Activated CD4-positive, alpha-beta T cell treated with anti-CD3 and anti-CD28 coated beads, Interleukin-2, amount 10 ng/mL, durations not matched to agents 7 days and 5 days (primary cell): ENCODE measurements at places on chromosomes 11 and 22. TPM values are rescaled to one million over a fixed set of nuclear protein-coding genes. Genes with fewer than 3 reads are reported as not detected.

The ANGPTL5 gene
- total RNA-seq: not detected

DNA sequence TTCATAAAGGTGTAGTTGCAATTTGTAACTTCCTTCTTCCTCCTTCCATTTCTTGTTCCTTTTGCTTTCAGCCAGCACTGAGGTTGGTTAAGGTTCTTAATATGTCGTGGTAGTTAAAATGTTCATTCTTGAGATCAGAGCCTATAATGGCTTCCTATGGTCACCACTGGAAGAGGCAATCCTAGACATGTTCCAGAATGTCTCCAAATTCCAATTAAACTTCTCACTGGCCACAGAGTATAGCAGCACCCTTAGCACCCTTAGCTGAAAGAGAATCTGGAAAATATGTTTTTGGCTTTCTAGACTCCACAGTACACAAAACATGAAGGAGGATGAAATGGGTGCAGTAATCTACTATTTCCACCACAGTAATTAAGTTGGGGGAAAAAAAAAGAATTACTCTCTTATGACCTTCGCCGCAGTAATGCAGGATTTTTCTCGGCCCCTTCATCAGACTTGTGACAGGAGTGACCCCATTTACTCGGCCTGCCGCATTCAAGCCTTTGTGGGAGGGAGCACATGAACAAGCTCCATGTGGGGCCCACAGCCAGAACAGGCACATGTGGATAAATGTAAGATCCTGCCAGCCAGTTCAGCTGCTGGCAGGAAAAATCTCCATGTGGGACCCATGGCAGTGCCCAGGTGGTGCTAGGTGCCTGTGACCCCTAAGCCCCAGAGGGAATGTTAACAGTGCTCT lies 348.8 kb upstream of the ARHGAP42 start:
- no peak for DNase-seq

The FOLH1 gene
- not detected for total RNA-seq

The MLC1 gene
- 0.25 TPM for total RNA-seq

DNA sequence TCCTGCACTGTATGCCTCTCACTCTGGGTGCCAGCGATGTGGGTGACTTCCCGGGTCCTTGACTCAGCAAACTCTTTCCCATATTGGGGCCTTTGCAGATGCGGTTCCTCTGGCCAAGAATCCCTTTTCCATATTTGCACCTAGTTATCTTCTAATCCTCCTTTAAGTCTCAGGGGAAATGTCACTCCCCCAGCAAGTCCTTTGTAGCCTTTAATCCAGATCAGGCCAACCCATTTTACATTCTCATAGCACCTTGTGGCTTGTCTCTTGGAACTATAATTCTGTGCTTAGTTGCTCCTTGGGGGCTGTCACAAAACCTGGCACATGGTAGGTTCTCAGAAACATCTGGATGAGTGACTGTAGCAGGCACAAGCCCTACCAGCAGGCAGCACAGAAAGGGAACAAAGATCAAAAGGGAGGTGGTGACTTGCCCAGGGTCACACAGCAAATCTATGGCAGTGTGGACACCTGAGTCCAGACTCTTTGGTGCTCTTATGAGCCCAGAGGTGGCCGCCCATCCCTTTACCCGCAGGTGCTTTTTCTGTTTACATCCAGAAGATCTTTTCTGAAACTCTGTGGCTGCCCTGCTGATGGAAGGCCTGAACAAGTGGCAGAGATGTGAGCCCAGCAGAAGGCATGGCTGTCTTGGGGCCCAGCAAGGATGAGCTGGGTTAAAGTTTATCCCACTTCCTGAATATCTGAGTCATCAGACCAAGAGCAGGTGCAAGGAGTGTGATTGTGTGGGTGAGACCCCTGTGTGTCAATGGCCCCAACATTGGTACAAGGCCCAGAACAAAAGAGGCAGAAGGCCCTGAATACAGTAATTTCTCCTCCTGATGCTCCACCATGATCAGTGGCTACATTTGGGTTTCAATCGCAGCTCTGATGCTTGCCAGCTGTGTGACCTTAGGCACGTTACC lies 78.6 kb upstream of the GRK3 start:
- no peak for DNase-seq

DNA sequence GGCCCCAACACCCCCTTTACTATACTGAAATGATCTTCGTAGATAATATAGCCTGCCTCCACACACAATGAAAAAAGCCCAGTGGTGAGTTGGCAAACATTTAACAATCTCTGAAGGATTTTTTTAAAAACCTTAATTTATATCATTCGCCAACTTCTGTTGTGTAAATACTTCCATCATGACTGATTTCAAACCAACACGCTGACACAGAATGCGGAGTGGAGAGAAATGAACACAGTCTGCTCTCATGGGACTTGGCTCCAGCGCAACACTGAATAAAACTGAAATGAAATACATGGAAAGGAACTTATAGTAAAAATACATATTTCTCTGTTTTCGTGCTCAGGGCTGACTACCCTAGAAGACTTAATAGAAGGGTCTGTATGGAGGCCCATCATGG lies 61.3 kb upstream of the WNT11 start:
- no peak for DNase-seq

The TRIM48 gene
- total RNA-seq: not detected

DNA sequence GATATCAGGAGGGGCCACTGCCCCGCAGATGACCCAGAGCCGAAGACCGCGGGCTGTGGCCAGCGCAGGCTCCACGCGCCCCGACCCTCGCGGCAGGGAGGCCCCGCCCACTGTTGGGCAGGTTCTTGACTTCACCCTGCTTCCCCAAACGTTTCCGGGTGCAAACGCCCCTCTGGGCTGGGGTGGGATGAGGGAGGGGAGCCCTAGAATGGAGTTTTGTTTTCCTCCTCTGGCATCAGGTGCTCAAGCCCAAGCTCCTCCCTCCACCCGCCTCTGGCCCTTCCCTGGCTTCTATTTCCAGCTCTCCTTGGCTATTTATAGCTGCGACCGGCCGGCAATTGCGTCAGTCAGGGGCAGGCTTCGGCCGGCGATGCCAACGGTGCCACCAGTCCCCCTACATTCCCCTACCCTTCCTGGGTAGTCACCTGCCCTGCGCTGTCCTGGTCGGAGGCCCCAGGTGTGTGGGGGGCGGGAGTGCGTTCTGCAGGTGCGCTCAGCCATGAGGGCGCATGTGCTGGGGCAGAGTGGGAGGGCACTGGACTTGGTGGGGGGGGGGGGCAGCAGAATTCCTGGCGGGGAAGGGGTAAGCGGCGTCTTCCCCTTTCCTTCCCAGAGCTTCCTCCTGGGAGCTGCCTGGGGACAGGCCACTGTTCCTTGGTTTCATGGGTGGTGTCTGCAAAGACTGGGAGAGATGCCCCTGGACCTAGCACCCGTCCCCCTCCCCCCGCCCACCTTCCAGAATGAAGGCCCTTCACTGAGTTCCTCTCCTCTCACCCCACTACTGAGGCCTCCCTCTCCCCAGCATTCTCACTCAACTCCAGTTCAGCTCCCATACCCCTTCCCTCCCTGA lies 23.6 kb downstream of the DUSP8 start:
- no peak for DNase-seq

DNA sequence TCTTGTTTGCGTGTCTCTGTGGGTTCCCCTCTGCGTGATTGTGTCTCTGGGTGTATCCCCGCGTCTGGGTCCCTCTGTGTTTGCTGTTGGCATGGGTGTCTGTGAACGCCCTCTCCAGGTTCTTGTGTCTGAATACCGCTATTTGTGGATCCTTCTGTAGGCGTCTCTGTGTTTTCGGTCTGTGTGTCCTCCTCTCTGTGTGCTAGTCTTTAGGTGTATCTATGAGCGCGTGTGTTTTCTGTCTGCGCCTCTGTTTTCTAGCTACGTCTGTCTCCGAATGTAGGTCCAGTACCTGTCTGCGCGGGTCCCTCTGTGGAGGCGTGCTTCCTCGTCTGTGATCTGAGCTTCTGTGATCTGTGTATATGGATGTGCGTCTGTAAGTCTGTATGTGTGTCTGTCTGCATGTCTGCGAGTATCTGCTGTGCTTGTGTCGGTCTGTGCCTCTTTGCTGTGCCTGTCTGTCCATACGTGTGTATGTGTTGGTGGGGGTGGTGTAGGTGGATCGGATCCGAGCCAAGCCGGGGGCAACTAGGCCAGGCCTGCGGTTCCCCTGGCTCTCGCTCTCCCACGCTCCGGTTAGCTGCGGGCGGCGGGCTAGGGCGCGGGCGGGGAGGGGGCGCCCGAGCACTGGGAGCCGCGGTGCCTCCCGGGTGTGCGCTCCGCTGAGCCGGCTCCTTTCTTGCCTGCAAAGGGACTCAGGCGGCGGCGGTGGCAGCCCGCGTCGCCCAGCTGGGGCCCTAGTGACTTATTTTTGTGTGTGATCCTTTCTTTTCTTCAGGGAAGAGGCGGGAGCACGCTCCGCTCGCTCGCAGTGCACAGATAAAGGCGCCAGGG lies 105.3 kb upstream of the E2F8 start:
- DNase-seq: no peak

The HOATZ gene
- total RNA-seq: not detected

- no peak for DNase-seq
Observed at GRCh38 chr11:31875866-31876560, 64.9 kb upstream of the PAX6 start.

- no peak for DNase-seq
Observed at GRCh38 chr11:130876100-130876499, 40.2 kb downstream of the SNX19 start.

- DNase-seq: no peak
Observed at GRCh38 chr11:103610435-103610834, 426.0 kb upstream of the DDI1 start.

DNA sequence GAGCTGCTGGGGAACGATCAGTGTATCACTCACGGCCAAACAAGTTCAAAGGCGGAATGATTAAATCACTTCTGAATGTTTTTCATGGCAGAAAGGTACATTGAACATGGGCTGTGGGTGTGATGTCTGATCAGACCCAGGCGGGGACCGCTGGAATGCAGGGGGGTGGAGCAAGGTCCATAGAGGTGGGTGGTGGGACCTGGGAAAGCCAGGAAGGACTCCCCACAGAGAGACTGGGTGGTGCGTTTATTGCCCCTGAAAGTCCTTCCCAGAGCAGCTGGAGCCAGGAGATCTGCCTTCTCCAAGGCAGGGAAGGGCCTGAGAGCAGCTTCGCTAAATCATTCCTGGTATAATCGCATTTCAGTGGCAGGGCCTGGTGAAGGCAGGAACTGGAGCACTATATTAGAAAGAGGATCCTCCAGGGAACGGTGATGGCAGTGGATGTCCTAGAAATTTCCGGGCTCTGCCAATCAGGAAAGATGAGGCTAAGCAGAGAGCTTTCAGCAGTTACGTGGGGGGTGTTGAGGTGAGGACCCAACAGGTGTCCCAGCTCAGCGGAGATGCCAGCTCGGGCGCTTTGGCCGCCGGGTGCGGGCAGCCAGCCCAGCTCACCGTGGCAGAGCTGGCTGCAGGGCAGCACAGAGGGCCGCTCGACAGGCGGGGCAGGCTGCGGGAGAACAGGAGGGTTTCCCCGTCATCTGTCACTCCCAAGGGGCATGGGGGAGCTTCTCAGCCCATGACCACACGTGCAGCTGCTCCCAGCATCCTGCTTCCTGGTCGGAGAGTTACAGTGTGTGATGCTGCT lies 271.7 kb downstream of the CTTN start:
- no peak for DNase-seq

The MRPL16 gene
- 77.1 TPM for total RNA-seq

DNA sequence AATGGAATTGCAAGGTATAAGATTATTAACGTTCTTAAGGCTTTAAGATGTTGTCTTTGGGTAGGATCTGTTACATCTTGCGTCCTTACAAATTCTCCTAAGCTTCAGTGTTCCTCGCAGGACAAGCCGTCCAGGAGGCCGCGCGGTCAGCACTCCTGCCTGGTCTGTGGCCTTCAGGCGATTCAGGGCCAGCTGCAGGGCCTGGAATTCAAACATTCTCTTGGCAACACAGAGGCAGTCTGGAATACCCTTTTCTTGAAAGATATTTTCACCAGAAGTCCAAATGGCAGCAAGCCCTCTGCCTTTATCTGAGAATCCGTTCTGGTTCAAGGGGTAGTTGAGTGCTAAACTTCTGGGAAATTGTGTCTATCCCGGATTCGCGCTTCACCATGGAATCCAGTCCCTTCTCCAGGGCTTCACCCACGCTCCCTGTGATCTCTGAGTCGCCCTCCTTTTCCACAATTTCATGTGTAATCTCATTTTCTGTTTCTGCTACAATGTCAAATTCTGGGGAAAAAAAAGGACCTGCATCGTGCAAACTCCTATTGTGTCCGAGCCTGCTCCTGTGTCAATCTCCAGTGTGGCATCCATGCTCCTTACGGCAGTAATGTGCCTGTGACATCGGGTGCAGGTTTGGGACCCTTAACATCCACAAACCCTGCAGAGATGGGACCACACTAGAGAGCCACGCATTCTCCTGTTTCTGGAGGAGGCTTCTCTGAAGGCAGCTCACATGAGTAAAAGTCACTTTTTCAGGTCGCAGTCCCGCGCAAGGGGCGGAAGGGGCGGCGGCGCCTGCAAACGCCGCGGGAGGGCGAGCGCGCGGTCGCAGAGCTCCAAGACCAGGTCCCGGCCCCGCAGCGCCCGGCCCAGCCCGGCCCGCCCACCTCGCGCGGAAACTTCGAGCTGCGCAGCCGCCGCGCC lies 25.4 kb upstream of the SORL1 start:
- DNase-seq: peak; percentile 46

- no peak for DNase-seq
Observed at GRCh38 chr22:20228055-20228938, 39.8 kb downstream of the RTN4R start.

GRCh38 chr22:40043081-40043480 lies 48.3 kb downstream of the FAM83F start:
- no peak for DNase-seq

- DNase-seq: no peak
Observed at GRCh38 chr22:30249049-30250038, 2.8 kb upstream of the LIF start.

- DNase-seq: no peak
Observed at GRCh38 chr11:111225881-111226280, 19.6 kb upstream of the POU2AF2 start.

DNA sequence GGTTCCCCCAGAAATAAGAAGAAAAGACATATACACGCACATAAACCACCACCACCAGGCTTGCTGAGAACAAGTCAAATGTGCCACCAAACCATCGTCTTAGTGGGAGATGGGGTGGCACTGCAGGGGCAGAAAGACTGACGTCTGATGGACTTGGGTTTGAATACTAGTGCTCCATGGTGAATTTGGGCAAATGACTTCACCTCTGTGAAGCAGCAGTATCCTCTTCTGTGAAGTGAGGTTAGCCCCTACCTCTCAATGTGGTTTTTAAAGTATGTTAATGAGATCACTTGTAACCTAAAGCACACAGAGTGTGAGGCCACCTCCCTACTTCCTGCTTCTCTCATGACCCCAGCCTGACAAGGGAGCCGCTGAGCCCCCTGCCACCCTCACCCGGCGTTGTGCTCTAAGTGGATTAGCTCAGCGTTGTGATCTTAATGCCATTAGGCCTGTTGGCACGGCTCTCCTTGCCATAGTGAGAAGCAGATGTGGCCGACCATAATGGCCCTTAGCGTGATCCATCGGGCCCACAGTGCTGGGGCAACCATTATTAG lies 14.4 kb downstream of the ZBTB16 start:
- no peak for DNase-seq

The STT3A gene
- 127 TPM for total RNA-seq

GRCh38 chr11:119874660-119875238 lies 145.7 kb upstream of the NECTIN1 start:
- no peak for DNase-seq

DNA sequence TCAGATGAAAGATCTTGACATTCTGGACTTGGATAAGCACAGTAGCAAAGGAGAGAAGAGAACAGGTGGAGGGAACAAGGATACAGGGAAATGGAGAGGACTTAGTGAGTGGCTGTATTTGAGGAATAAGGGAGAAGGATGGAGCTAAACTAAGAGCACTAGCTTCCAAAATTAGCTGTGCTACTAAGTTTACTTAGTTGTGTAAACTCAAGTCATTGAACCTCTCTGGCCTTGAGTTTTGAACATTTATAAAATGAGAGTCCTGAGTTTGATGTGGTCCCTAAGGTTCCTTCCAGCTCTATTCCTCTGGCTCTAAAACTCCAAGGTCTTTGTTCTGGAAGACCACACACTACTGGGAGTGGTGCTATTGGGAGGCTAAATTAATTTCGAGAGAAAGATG lies 100.7 kb downstream of the TRIM44 start:
- DNase-seq: no peak
